ENCODE measurements at places on chromosomes 16 and 17.

DNA sequence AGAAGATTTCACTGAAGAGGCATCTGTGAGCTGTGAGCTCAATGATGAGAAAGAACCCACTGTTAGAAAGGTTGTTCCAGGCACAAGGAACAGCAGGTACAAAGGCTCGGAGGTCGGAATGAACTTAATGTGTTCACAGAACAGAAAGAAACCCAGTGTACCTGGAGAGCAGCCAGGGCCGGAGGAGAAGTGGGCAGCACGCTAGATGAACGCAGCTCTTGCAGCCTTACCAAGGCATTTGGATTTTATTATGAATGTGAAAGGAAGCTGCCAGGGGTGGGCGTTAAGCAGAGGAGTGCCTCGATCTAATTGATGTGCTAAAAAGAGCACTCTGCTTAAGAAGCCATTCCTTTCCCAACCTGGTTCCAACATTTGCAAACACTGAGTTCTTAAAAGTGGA, 19.0 kb downstream of the EEF2K start:
- DNase-seq, result no peak

DNA sequence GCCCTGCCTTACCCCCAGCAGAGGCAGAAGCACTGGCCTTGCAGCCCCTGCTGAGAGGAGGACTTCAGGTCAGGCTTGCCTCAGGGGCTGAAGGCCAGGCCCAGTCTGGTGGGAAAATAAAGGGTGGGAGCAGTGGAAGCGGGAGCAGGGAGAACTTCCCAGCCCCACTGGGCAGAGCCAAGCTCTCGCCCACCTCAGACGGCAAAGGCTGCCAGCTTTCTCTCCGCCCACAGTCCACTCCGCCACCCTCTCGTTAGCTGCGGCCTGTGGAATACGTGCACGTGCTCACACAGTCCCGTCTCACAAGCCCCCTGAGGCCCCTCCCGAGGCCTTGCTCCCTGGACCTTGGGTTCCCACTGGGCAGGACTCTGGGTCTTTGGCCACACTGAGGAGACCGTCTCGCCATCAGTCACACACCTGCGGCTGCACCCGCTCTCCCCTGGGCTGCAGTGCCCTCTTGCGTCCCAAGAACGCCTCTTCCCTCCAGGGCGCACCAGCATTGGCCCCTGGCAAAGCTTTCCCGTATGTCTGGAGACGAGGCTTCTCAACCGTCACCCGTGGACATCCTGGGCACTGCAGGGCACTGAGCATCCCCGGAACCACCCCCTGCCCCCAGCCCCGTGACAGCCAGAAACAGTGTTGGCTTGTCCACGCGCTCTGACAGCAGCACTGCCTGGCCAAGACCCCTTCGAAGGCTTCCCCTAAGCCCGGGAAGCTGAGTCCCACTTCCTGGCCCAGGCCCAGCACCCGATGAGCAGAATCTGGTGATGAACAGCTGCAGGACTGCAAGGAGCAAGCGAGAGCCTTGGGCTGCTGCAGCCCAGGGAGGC, 8.3 kb downstream of the MRPL28 start:
- DNase-seq, result peak; percentile 94

DNA sequence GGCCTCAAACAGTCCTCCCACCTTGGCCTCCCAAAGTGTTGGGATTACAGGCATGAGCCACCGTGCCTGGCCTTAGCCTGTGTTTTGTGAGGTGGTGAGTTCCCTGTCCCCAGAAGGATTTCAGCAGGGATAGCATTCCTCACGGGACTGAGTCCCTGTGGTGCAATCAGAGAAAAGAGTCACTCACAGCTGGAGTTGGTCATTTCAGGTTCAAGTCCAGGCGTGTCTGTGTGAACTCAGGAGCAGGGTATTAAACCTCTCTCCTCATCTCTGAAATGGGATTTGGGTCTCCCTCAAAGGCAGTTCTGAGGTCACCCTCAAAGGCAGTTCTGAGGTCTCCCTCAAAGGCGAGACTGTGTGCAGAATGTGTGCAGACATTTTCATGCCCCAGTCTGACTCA, 28.6 kb downstream of the NPTX1 start:
- no peak for DNase-seq

- DNase-seq, result no peak
Observed at GRCh38 chr17:49597928-49598655, 22.4 kb downstream of the NXPH3 start.

DNA sequence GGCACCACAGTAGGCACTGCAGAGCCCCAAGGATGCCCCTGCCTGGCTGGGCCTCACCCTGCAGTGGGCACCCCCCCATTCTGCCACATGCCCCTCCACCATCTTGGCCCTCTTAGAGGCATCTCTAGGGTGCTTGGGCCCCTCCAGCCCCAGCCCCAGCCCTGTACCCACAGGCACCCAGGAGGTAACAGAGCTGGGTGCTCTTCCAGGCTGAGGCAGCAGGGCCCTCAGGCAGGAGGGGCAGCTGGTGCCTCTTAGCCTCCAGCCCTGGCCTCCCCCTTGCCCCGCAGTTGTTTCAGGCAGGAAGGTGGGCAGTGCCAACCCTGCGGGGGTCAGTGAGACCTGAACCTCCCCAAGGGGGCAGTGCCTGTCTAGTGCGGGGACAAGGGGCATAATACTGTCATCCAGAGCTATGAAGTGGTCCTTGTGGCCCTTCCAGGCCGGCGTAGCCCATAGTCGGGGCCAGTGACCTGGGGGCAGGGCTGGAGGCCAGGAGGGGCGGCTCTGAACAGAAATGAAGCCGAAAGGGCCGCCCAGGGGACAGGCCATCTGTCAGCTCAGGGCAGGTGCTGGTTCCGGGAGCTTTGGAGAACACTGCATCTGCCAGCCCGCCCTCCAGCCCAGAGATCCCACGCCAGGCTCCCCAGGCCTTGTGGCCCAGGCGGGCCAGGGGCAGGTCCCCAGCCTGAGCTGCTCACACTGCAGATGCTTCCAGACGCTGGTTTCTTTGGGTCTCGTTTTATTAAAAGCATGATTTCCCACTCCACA, 4.9 kb upstream of the AATK start:
- DNase-seq, result no peak

DNA sequence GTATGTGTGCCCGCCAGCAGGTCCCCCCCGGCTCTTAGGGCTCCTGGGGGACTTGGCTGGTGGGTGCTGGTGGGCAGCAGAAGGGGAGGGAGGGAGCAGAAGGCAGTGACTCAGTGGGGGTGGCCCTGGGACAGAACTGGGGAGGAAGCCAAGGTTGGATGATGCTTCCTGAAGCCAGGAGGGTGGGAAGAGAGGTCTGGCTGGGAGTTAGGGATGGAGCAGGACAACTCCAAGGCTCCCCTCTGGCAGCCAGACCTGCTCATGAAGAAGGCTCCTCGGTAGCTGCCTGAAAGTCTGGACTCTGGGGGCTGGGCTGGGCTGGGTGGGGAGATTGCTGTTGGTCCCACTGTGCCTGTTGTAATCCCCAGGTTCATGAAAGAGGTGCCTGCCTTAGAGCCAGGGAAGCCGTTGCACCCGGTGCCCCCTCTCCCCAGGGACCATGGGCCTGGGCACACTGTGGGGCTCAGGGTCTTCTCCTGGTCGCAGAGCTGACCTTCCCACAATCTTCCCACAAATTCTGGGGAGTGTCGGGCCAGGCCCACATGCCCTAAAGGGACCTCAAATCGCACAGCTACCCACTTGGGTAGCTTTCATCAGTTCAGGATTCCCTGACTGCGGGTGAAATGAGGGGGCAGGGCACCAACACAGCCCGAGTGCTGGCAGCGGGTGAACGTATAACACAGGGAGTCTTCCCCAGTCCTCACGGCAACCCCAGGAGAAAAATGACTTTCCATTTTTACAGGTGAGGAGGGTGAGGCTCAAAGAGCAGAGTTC, 1.1 kb upstream of the PLEKHG4 start:
- peak; percentile 67 for DNase-seq

DNA sequence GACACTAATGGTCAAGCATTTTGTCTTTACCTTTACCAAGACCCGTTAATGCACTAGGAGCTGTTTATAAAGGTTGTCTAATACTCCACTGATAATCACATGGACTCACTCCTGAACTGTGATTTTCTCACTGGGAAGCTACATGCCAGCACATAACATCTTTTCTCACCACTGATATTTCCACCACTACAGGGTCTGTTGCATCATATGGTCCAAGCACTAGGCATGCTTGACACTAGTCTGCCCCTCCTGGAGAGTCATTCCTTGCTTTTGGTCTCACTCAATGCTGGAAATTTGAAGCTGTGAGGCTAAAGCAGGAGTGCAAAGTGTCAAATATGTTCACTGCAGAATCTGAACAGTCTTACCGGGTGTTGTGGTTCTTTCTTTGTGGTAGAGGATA, 1576.8 kb downstream of the CDH8 start:
- DNase-seq, result no peak
